NAMALWA (cell line): ENCODE measurements at places on chromosomes 12 and 14.
A peak's percentile ranks its signal among the peaks of the same experiment; 100 is the strongest.

DNA sequence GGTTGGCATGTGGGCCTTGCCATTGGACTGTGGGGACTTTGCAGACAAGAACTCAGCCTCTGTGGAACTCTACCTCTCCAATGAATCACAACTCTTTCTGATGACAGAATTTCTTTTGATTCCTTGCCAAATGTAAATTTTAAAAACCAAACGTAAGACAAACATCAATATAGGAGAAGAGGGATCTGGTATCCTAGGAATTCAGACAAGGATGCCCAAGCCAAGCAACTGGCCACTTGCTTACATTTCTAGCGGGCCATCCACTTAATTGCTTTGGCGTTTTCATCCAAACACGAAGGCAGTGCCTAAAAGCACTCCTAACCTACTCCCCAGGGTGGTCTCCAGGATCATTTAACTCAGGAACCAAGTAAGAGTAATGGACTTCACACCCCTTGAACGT is 23.4 kb upstream of the RAB35 start:
- DNase-seq: no peak

GRCh38 chr12:119225454-119225853 is 46.7 kb downstream of the HSPB8 start:
- DNase-seq: no peak

DNA sequence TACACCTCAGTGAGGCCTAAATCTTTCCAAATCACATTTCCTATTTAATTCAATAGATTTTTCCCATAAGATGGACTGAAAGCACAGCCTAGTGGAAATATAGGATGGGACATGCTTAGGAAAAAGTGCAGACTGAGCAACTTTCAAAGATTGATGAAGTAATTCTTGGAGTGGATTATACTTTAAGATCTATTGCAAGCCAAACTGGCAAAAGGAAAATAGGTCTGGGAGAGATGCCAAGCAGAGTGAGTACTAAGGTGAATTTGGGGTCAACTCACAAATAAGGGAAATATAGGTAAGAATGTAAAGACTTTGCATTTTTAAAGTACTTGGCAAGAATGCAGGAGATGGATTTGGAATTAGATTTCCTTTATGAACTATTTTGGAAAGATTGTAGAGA is 170.2 kb upstream of the FOXG1 start:
- no peak for DNase-seq

- no peak for DNase-seq
These were observed 11.2 kb upstream of the GRIN2B start for GRCh38 chr12:13992585-13992984.

DNA sequence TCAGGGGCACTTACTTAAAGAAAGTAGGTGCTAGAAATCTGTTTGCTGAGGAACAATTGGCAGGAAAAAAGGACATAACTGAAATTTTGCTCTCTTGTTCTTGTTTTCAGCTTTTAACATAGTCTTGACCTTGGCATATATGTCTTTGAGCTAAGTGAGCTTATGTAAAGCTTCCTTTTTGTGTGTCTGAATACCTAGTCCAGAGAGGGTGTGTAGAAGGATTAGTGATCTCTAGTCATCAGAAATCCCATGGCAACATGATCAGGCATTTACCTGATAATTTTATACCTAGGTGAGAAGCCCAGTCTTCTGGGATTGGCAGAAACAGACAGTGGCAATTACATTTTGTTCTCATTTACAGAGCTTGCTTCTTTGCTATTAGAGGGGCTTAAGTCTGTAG is 166.1 kb downstream of the SNAPC1 start:
- no peak for DNase-seq

DNA sequence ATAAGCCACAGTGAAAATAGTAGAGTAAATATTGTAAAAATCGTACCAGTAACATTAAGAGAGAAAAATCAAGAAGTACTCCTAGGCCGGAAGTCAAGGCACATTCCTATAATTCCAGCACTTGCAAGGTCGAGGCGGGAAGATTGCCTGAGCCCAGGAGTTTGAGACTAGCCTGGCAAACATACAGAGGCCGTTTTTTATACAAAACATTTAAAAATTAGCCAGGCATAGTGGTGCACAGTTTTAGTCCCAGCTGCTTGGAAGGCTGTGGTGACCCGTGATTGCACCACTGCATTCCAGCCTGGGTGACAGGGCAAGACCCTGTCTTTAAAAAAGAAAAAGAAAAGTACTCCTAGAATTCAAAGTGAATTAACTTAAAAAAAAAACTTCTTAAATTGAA is 341.8 kb downstream of the C12orf50 start:
- no peak for DNase-seq

DNA sequence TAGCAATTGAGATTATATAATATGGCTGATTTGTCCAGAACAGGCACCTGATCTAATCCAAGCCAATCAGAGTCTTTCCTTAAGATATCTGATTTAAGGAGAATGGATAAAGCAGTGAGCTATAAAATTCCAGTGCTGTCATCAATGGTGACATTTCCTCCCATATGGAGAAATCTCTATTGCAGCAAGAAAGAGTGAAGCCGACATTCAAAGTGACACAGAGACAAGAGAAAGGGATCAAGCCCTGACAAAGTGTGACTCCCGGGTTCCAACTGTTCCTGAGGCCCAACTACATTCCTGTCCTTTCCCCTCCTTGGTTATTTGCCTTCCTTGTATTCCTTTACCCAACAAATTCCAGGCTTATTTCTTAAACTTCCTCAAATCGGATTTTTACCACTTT is 430.0 kb upstream of the SOX5 start:
- no peak for DNase-seq

DNA sequence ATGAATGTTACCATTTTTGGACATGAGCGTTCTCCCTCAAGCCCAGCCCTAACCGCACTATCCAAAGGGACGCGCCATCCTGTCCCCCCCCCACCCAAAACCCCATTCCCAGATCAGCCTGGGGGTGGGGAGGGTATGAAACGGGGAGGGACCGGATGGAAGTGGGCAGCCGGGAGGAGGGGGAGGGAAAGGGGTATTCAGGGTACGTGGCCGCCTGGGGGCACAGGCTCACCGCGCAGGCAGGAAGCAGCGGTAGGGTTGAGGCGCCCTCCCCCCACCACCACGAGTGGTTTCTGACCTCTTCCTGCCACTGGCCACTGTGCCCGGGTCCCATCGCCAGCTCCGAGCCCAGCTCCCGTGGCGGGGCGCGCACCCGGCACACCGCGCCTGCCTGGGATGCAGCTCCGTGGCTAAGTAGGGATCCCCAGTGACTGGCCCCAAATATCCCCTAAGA is 1.4 kb downstream of the ACTN1 start:
- no peak for DNase-seq

DNA sequence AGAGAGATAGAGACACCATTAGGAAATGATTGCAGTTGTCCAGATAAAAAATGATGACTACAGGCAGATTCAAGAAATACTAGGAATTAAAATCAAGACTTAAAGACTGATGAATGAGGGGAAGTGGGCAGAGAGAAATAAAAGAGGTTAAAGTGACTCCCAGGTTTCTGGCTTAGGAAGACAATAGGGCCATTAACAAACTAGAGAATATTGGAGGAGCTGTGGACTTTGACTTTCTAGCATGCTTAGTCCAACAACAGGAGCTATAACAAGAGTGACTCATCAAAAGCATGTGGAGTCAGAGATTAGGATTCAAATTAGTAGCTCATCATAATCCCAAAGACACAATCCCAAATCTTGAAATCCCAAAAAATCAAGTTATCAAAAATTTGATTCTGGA is 101.5 kb downstream of the BMP4 start:
- no peak for DNase-seq

GRCh38 chr12:40045656-40046055 is 60.2 kb downstream of the SLC2A13 start:
- DNase-seq: no peak

DNA sequence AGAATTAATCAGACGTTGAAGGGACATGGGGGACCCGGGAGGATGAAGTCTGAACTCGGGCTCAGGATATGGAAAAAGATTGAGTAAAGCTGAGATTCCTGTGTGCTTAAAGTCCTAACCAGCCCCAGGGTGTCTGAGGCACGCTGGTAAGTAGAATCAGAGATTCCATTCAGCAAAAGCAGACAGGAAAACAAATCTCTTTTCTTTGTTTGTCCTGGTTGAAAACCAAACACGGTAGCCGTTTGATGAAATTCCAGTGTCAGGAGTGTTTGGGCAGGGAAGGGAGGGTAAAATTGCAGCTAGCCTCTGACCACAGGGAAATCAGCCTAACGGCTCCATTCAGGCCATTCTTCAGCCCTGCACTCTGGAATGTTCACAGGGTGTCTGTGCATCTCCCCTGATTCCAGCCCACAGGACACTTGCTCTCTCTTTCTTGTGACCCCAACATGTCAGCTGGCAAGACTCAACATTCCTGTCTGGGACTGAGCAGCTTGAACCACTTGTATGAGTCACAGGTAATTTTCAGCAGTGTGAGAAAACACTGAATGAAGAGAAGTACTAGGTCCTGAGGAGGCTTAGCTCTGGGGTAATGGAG is 31.0 kb downstream of the NINJ2 start:
- DNase-seq: no peak

GRCh38 chr14:62662811-62663455 is 382.3 kb downstream of the KCNH5 start:
- DNase-seq: no peak

DNA sequence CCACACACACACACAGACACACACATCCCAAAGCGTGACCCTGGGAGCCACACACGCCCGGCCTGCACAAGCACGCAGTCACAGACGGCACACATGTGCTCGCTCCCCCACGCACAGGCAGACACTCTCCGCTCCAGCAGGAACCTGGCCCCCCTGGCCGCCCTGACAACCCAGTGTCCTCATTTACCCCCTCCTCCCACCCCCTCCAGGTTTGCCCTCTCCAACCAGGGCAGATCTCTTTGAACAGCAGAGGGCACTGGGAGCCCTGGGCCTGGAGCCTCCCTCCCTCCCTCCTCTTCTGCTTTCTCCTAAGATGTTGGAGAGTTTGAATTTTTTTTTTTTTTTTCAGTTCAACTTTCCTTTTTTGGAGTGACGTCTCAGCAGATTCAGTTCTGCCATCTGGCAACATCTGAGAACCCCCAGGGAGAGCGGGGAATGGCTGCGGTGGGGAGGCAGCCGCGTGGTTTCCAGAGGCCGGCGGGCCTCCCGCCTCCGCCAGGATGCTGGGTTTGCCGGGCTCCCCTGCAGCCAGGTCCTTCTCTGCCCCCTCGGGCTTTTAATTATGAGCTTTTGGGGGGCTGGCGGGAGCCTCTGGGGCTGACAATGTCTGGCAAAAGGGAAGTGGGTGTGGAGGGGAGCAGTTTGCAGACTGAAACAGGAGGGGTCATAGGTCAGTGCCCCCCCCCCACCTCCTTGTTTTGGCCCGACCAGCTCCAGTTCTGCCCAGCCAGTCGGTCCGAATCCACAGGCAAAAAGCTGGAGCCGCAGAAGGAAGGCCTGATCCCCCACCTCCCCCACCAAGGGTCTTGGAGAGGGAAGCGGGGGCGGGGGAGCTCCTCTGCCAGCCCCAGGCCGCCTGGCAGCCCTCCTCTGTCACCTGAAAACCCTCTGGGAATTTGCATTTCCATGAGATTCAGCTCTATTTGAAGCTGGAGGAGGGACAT is 1.3 kb upstream of the NCOR2 start:
- DNase-seq: peak; percentile 52

- no peak for DNase-seq
These were observed 89.4 kb downstream of the GALNT8 start for GRCh38 chr12:4809449-4810218.

- DNase-seq: peak; percentile 85
These were observed 4.5 kb downstream of the HOXC10 start for GRCh38 chr12:53989227-53990113.

DNA sequence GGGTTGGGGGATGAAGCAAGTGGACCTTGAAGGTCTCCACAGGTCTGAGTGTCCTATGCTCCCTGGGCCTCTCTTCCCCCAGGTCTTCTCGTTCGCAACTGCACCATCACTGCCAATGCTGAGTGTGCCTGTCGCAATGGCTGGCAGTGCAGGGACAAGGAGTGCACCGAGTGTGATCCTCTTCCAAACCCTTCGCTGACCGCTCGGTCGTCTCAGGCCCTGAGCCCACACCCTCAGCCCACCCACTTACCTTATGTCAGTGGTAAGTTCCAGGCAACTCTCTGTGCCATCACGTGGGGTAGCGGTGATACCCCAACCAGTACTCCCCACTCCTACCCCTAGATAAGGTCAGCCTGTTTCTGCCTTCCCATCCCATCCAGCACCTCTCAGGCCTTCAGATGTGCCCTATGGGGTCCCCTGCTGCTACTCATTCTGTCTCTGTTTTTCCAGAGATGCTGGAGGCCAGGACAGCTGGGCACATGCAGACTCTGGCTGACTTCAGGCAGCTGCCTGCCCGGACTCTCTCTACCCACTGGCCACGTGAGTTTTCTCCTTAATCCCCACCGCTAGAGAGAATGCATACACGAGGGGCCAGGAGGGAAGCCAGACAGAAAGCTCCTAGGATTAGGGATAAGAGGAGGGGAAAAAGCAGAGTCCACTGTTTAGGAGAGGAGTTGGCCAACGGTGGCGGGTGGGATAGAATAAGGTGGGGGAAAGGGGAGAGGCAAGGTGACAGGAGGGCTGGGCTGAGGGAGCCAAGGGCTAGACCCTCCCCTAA is 1.6 kb upstream of the TAPBPL start:
- peak; percentile 16 for DNase-seq

DNA sequence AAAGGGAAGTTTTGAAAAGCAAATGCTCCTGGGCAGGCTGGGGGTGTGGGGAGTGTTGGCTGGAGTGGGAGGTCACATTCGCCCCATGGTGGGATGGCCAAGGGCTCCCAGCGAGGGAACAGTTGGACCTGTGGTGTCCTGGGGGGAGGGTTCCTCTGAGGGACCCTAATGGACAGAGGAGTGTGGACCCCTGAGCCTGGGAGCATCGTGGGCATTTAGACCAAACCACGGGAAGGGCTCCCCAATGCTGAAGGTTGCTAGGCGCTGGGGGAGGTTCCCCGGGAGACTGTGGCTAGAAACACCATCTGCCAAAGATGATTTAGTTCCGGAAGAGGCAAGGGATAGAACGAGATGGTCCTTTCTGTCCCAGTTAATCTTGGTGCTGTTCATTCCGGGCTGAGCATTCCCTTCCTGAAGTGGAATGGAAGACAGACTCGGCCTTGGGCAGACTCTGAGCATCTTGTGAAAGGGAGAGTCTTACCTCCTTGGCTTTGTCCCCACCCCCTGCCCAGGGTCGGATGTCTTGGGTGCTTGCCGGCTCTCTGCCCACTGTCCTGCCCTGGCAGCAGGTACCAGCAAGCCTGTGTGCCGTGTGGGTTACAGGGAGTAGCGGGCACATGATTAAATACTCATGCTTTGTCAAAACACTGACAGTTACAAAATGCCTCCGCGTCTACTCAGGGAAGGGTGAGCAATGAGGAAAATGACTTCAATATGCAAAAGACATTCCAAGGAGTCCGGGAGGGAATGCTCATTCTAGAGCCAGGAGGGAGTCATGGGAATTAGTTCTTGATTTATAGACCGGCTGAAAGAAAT is 215.9 kb downstream of the CACNA1C start:
- DNase-seq: no peak

- peak; percentile 15 for DNase-seq
These were observed 11.9 kb downstream of the CDC42BPB start for GRCh38 chr14:103045371-103045869.
